ENCODE measurements at places on chromosomes 12 and 14.

DNA sequence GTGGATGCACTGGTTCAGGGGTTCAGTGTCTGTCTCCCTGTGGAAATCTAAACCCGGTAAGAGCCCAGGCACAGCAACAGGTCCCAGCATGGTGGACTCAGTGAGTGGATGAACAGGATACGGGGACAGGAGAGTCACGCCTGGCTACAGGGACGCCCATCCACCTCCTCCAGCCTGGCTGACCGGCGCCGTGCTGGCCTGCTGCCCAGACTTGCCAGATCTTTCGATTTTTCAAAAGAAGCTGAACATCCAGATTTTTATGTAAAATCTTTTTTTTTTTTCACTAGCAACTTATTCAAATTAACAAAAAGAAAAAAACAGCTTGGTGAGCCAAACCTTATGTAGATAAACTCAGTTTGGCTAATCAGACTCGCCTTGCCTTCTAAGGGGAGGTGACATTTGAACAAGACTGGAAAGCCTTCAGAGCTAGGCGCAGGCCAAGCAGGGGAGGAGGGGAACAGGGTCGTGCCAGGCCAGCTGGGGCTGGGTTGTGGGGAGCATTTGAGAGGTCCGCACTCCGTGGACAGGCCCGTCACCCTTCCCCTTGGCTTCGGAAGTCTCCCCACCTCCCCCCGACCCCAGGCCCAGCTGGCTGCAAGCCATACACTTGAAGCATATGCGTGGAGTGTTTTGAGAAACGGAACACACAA lies 87.8 kb upstream of the NCOR2 start:
- DNase-seq: peak; percentile 76

DNA sequence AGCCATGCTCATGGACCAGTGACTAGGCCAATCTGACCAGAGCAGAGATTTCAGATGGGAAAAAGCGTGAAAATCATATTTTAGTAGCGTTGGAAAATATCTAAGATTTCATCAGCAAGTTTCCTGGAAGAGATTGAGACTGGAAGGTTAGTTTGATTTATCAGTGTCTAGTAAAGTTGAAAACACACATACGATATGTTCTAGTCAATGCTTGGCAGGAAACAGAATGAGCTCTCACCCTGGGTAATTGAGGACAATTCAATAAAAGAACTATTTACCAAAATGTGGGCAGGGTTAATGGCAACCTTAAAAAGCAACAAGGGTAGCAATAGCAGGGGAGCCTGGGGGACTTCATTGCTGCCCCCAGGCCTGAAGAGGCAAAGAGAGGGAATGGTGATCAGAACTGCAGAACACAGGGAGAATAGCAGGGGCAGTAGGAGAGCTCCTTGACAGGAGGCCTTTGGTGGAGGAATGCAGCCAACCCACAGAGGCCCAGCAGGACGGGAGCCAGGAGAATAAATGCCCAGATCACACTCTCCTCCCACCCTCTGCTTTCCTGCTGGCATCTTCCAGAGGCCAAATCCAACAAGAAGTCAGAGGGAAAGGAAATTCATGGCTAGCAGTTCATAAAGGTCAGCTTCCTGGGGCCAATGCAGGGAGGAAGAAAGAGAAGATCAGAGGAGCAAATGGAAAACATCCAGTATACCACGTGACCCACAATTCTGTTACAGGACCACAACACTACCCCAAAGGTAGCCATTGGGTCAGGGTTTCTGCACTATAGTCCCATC lies 27.6 kb upstream of the LRP6 start:
- no peak for DNase-seq

- DNase-seq: no peak
Observed at GRCh38 chr12:50862316-50862715, 19.6 kb downstream of the TMPRSS12 start.

GRCh38 chr12:94560431-94561221 lies 89.7 kb downstream of the TMCC3 start:
- DNase-seq: no peak

All from heart right ventricle (tissue), 16 donors.